ENCODE measurements at places on chromosomes 1 and 21. TPM values are rescaled to one million over a fixed set of nuclear protein-coding genes. Genes with fewer than 3 reads are reported as not detected.

AMY1A gene
- total RNA-seq = not detected

TBX15 gene
- total RNA-seq = 0.31 TPM

SLC37A1 gene
- total RNA-seq = 36.9 TPM

GJA5 gene
- total RNA-seq = 0.94 TPM

CD1B gene
- total RNA-seq = not detected

GOLT1A gene
- total RNA-seq = not detected

NID1 gene
- total RNA-seq = 12.2 TPM

ADAMTS5 gene
- 5.3 TPM for total RNA-seq

PKP1 gene
- not detected for total RNA-seq

ANGPTL1 gene
- total RNA-seq = 2.5 TPM

AUNIP gene
- total RNA-seq = 1.3 TPM

FHAD1 gene
- total RNA-seq = 0.94 TPM

PCP4L1 gene
- total RNA-seq = 1.9 TPM

LDLRAD1 gene
- total RNA-seq = not detected

WNT3A gene
- not detected for total RNA-seq

RCSD1 gene
- total RNA-seq = 4.4 TPM

PPIAL4G gene
- 2.2 TPM for total RNA-seq

FMN2 gene
- 66.4 TPM for total RNA-seq

RBM11 gene
- total RNA-seq = 12.8 TPM

TMEM35B gene
- total RNA-seq = 2.5 TPM
